Colonic mucosa (tissue), 4 donors: ENCODE measurements at places on chromosomes 3 and 15. TPM values are rescaled to one million over a fixed set of nuclear protein-coding genes. Genes with fewer than 3 reads are reported as not detected.
A peak's percentile ranks its signal among the peaks of the same experiment; 100 is the strongest.

Gene PPP1R14D
- total RNA-seq: 137 TPM

Gene C2CD4A
- 2.4 TPM for total RNA-seq

Gene COL7A1
- total RNA-seq: 3.8 TPM

Gene KLF15
- 0.66 TPM for total RNA-seq

Gene XCR1
- total RNA-seq: 0.17 TPM

Gene ITIH3
- 0.32 TPM for total RNA-seq

Gene WDR93
- total RNA-seq: not detected

- no peak overlapping the region for H3K4me3 ChIP-seq
- no peaks in the 10 kb centered on the region for H3K36me3 ChIP-seq
- DNase-seq: peak; percentile 82
Observed at GRCh38 chr15:58459560-58459959, 27.8 kb downstream of the LIPC start.

GRCh38 chr3:172977696-172978095 lies 163.3 kb downstream of the SPATA16 start:
- H3K4me3 ChIP-seq: no peak overlapping the region
- DNase-seq: no peak
- H3K27ac ChIP-seq: no peak overlapping the region
- H3K4me1 ChIP-seq: no peaks in the 10 kb centered on the region
- H3K27me3 ChIP-seq: no peaks in the 10 kb centered on the region

DNA sequence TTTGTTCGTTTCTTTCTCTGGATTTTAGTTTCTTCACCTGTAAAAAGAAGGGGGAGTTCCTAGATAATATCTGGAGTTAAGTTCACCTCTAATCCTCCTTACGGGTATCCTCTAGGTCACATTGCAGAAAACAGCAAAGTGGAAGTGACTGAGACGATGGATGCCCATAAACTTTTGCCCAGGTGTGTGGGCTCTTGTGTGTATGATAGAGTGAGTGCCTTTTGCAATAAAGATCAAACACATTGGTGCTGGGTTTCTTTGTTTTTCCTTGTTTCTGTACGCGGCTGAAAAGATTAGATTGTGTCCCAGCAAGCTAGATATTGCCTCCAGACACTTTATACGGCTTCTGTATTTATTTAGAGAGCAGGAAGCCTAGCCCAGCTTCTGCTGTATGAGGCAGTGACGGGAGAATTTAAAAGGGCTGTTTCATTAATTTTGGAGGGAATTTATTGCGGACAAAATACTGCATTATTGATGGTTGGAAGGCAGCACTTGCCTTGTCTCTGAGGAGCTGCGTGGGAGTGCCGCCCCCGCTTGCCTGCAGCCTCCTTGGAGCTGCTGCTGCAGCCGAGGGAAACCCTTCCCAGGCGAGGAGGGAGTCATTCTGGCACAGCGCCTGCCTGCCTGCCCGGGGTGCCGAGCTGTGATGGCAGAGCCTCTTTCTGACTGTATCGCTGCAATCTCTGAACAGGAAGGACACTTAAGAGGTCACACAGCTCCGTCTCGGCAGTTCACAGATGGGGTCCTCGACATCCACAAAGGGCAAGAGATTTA lies 38.5 kb downstream of the PYDC2 start:
- no peaks in the 10 kb centered on the region for H3K36me3 ChIP-seq
- no peaks in the 10 kb centered on the region for H3K4me1 ChIP-seq
- peak; percentile 17 for DNase-seq
- H3K4me3 ChIP-seq: no peak overlapping the region
- no peak overlapping the region for H3K27ac ChIP-seq

- H3K27me3 ChIP-seq: no peaks in the 10 kb centered on the region
- H3K4me3 ChIP-seq: no peak overlapping the region
- no peaks in the 10 kb centered on the region for H3K4me1 ChIP-seq
Observed at GRCh38 chr3:43503067-43503728, 118.6 kb downstream of the ANO10 start.

GRCh38 chr3:127062926-127063325 lies 80.0 kb downstream of the PLXNA1 start:
- H3K4me3 ChIP-seq: no peak overlapping the region
- DNase-seq: no peak
- H3K4me1 ChIP-seq: no peaks in the 10 kb centered on the region
- no peaks in the 10 kb centered on the region for H3K27me3 ChIP-seq
- H3K36me3 ChIP-seq: no peaks in the 10 kb centered on the region
- no peak overlapping the region for H3K27ac ChIP-seq

DNA sequence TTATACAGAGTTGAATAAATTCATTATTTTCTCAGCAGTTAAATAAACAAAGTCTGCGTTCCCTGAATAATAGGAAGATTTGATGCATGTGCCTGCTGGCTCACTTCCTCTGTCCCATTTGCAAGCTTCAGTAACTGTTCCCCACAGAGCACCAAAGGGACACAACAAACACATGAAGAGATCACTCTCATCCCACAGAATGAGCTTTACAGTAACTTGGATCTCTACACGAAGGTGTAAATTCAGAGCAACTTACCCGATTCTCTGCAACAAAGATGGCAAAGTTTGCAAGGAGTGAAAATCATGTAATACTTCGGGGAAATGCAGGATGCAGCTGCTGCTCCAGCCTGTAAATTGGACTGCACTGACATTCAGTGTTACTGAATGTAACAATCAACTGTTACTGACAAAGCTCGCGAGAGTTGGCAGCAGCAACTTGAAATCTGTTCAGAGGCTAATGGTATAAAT lies at the start of gene BCHE:
BCHE (minus strand) TSS at position 366 of the 468 bp plus-strand sequence. CDS start 6,390 bp downstream, outside the sequence.
- no peaks in the 10 kb centered on the region for H3K36me3 ChIP-seq
- no peak within 1 kb of the TSS for H3K4me3 ChIP-seq
- no peak within 1 kb of the TSS for H3K27ac ChIP-seq
- no peak for DNase-seq
- no peaks in the 10 kb centered on the region for H3K27me3 ChIP-seq
- H3K4me1 ChIP-seq: no peaks in the 10 kb centered on the region

- no peak overlapping the region for H3K4me3 ChIP-seq
- no peaks in the 10 kb centered on the region for H3K27me3 ChIP-seq
- no peaks in the 10 kb centered on the region for H3K36me3 ChIP-seq
- no peaks in the 10 kb centered on the region for H3K4me1 ChIP-seq
- DNase-seq: no peak
Observed at GRCh38 chr15:80309769-80310384, 57.9 kb upstream of the CTXND1 start.

DNA sequence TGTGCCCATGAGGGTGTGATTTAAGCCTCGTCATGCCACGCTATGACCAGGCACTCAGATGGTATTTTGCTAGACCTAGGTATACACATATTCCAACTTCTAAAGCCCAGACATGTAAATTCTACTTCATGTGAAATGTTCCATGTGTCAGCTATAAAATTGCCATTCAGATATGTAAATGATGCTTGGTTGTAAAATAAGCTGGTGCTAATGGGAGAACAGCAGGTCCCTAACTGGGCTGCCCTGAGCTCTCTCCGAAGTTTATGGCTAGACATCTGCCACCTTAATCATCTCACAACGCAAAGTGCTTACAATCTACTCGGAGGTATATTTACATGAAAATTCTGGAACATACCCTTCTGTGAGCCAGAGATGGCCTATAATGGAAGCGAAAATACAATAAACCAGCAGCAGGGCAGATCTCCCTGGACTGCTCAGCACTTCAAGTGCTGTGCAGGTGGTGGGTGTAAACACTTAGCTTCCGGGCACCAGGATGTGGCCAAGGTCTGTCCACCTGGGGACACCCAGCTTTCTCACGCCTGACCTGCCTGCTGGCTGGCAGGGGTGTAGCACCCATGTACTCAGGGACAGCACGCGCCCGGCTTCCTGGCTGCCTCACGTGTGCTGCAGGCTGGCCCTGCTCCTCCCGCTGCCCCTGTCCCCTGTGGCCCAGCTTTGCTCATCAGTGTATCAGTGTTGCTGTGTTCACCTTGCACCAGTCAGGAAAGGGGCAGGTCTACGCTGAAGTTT lies 82.0 kb downstream of the CHDH start:
- no peak for DNase-seq

GRCh38 chr3:187085933-187086332 lies 53.4 kb downstream of the RPL39L start:
- no peaks in the 10 kb centered on the region for H3K27me3 ChIP-seq
- no peak overlapping the region for H3K27ac ChIP-seq
- H3K4me3 ChIP-seq: no peak overlapping the region
- H3K4me1 ChIP-seq: no peaks in the 10 kb centered on the region
- no peaks in the 10 kb centered on the region for H3K36me3 ChIP-seq

- H3K27me3 ChIP-seq: peaks cover 12% of the 10 kb centered on the region
- H3K4me3 ChIP-seq: no peak overlapping the region
- H3K27ac ChIP-seq: no peak overlapping the region
Observed at GRCh38 chr3:38644662-38645053, 4.8 kb downstream of the SCN5A start.

DNA sequence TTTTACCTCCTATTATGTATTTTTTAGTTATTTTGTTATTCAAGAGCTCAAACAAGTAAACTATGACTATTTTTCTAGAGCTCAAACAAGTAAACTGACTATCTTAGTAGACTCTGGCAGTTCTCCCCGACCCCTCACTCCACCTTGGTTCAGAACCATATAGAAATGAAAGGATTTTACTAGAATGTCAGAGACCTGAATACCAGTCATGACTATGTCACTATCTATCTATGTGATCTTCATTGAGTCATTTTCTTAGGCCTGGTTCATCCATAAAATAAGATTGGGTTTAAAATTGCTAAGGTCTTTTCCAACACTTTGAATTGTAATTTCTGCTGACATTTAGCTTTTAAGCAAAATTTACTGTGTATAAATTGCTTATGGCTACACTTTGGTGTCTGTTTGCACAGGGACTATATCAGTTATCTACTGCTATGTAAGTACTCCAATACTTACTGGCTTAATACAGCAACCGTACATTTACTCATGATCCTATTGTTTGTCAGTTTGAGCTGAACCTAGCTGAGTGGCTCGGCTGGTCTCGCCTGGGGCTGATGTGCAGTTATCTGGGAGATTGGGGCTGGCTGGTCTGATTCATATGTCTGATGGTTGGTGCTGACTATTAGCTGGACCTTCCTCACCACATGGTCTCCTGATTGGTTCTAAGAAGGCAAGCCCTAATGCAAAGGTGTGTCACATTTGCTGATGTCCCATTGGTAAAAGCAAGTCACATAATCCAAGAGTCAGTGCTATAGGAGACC lies 37.0 kb downstream of the RASA2 start:
- H3K36me3 ChIP-seq: no peaks in the 10 kb centered on the region
- no peaks in the 10 kb centered on the region for H3K4me1 ChIP-seq
- no peak for DNase-seq
- H3K27me3 ChIP-seq: no peaks in the 10 kb centered on the region
- H3K27ac ChIP-seq: no peak overlapping the region

DNA sequence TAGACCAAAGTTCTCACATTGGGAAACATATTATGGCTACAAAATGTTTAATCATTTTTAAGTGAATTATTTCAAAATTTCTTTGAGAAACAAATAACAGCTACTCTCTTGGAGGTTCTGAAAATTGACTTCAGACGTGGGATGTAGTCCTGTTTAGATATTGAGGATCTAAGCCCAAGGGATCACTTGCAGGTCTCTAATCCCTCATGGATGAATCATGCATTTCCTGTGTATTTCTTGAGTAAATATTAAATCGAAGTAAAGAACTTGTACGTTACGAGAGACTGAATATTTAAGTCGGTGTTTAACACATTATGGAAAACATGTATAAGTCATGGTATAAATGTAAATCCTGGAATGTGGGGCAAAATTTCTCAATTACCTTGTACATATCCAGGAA lies 119.8 kb downstream of the EPHA3 start:
- H3K27me3 ChIP-seq: no peaks in the 10 kb centered on the region
- no peaks in the 10 kb centered on the region for H3K36me3 ChIP-seq
- no peak for DNase-seq
- no peak overlapping the region for H3K4me3 ChIP-seq
- no peaks in the 10 kb centered on the region for H3K4me1 ChIP-seq
- H3K27ac ChIP-seq: no peak overlapping the region

GRCh38 chr3:128847666-128848370 lies 31.6 kb upstream of the ACAD9 start:
- H3K27me3 ChIP-seq: no peaks in the 10 kb centered on the region
- no peak overlapping the region for H3K27ac ChIP-seq
- no peak overlapping the region for H3K4me3 ChIP-seq
- H3K36me3 ChIP-seq: no peaks in the 10 kb centered on the region
- no peak for DNase-seq

DNA sequence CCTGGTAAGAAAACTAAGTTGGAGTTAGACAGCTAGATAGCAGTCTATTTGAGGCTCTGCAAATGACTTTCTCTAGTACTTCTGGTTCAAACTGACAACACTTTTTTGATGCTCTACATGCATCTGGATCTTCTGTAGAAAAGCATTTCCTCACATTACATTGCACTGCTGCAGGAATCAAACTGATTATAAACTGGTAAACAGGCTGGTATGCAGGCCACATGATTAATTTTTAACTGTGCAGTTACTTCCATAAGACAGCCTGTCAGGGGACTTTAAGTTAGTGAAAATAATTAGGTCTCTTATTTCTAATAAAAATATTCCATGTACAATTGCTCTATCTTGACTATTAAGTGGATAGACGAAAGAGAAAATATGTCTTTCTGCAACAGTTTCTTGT lies 550.0 kb upstream of the ALCAM start:
- no peak for DNase-seq
- H3K4me3 ChIP-seq: no peak overlapping the region
- no peaks in the 10 kb centered on the region for H3K27me3 ChIP-seq
- no peaks in the 10 kb centered on the region for H3K4me1 ChIP-seq
- no peaks in the 10 kb centered on the region for H3K36me3 ChIP-seq

DNA sequence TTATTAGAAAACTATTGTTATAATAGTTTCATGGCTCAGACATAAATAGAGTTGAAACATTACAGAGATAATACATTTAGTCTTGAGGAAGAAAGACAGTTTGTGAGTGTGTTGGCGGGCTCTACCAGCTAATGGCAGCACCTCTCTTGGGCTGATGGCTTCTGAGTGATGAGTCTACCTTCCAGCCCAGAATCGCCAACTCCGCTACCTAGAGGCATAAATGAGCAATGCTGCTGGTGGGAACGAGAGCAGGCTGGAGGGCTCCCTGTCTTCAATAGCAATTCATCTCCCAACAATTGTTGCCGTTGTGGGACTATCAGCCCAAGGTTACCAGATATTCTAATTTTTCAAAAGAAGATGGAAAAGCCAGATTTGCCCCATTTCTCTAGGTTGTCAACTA lies 388.7 kb downstream of the FOXP1 start:
- no peaks in the 10 kb centered on the region for H3K36me3 ChIP-seq
- no peak overlapping the region for H3K4me3 ChIP-seq
- DNase-seq: no peak

DNA sequence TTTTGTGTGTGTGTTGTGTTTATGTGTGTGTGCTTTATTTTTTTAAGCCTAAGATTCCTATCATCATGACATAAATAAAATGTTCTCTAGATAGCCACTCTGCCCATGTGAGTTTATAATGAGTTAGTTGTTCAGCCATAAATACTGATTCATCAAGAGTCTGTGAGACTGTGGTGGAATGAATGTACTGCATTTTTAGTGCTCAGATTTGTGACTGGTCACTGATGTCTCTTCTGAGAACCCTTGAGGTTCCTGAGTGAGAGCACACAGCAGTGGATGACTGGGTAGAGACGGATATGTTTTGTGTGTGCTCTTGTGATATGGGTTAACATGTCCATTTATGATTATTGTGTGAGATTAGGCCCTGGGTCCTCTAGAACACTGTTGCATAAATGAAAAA lies 51.2 kb downstream of the SETD5 start:
- H3K27me3 ChIP-seq: no peaks in the 10 kb centered on the region
- DNase-seq: no peak
- no peak overlapping the region for H3K27ac ChIP-seq
- H3K36me3 ChIP-seq: peaks cover 28% of the 10 kb centered on the region

GRCh38 chr15:91127236-91127955 lies 27.3 kb downstream of the SV2B start:
- DNase-seq: no peak
- H3K36me3 ChIP-seq: no peaks in the 10 kb centered on the region
- no peaks in the 10 kb centered on the region for H3K27me3 ChIP-seq

- no peaks in the 10 kb centered on the region for H3K27me3 ChIP-seq
- H3K4me3 ChIP-seq: no peak overlapping the region
- H3K27ac ChIP-seq: no peak overlapping the region
- DNase-seq: no peak
- no peaks in the 10 kb centered on the region for H3K4me1 ChIP-seq
Observed at GRCh38 chr3:83873550-83873949, 1085.2 kb upstream of the CADM2 start.
